Stimulated activated CD8-positive, alpha-beta memory T cell treated with anti-CD3 and anti-CD28 coated beads, Interleukin-15, amount 100 ng/mL, for 24 hours (primary cell): ENCODE measurements at places on chromosomes 1 and 21.

DNA sequence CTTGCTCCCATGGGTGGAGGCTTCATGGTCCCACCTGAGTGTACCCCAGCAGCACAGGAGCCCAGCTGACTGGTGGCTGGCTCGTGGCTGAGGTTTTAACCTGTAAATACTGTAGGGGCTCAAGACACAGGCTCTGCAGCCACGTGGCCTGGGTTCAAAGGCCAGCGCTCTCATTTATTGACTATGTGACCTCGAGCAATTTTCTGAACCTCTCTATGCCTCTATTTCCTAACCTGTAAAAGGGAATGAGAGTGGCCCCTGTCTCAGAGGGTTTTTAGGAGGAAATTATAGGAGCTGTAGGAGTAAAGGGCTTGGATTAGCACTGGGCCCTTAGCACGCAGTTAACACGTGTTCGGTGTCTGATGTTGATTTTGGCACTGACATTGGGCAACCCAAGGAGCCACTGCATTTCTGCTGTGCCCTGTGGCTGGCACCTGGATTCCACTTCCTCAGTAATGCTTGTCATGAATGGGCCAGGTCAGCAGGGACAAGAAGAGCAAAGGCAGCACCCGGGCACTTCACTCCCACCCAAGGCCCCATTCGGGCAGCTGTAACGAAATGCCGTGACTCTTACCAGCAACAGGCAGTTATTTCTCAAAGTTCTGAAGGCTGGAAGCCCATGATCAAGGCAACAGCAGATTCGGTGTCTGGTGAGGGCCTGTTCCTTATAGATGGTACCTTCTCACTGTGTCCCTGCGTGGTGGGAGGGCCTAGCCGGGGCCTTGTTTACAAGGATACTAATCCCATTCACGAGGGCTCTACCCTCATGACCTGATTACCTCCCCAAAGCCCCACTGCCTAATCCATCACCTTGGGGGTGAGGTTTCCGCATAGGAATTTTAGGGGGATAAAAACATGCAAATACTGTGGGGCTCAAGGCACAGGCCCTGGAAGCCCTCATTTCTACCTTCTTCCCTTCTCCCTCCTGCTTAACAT lies 25.2 kb downstream of the ARHGEF10L start:
- DNase-seq = no peak

- no peak for DNase-seq
These were observed 37.2 kb upstream of the HMGB4 start for GRCh38 chr1:33826711-33827110.

DNA sequence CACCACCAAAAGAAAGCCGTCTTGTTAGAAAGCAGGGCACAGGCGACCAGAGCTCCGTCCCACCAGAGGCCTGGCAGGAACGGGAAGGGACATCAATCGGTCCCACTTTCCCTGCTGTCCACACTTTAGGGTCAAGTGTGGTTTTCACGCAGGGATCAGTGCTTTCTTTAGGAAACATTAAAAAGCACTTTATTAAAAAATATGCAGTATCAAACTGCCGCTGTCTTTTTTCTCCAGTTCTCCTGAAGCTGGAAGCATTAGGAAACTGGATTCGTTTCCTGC lies 437 bp downstream of the IFNLR1 start:
- no peak for DNase-seq

GRCh38 chr1:7620196-7620595 lies 150.9 kb upstream of the VAMP3 start:
- DNase-seq = no peak

GRCh38 chr1:228850141-228851100 lies 115.1 kb downstream of the RHOU start:
- DNase-seq = no peak

DNA sequence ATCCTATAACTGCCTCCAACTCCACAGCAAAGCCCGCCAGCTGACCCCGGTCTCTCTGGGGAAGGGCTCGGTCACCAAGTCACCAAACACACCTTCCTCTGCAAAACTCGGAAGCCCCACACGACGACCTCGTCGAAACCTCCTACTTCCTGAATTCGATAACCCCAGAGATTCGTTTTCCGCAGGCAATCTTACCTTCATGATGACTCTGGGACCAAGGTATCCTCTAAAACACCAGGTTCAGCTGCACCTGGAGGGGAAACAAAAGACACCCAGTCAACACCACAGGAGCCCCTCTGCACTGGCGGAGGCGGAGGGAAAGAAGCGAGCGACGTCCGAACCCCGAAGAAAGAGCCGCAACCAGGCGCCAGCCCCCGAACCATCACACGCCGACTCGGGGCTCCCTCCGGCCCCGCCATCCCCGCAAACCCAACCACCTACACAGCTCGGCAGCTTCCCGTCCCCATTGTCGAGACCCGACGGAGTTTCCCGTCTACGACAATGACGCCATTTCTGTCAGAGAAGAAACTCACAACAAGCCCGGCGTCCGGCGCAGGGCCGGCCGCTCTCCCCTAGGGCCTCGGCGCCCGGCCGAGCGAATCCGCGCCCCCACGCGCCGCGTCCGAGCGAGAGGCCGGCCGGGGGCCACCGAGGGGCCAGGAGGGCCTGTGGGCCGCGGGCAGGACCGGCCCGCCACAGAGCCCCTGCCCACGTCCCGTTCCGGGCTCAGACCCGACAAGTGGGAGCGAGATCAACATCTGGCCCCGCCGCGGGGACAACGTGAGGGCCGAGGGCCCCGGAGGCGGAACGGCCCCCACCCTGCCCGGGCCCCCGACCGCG lies 1.0 kb downstream of the ARID4B start:
- peak; percentile 9 for DNase-seq
